Right kidney (tissue), 9 donors: ENCODE measurements at places on chromosomes 11 and 22.

DNA sequence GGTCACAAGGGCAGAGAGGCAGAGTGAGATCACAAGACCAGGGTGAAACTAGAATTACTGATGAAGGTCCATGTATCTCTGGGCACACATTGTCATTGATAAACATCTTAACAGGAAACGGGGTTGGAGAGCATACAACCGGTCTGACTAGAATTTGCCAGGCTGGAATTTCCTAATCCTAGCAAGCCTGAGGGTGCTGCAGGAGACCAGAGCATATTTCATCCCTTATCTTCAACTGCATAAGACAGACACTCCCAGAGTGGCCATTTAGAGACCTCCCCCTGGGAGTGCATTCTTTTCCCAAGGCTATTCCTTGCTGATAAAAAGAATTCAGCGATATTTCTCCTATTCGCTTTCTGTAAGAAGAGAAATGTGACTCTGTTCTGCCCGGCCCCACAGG is 84.6 kb upstream of the IZUMO1R start:
- DNase-seq, result no peak

GRCh38 chr11:71199226-71199820 is 53.1 kb downstream of the SHANK2 start:
- peak; percentile 57 for DNase-seq

- no peak for DNase-seq
These were observed 8.7 kb upstream of the CLPB start for GRCh38 chr11:72443016-72443415.

- DNase-seq, result no peak
These were observed 1493.7 kb downstream of the TBC1D22A start for GRCh38 chr22:48256041-48256739.

DNA sequence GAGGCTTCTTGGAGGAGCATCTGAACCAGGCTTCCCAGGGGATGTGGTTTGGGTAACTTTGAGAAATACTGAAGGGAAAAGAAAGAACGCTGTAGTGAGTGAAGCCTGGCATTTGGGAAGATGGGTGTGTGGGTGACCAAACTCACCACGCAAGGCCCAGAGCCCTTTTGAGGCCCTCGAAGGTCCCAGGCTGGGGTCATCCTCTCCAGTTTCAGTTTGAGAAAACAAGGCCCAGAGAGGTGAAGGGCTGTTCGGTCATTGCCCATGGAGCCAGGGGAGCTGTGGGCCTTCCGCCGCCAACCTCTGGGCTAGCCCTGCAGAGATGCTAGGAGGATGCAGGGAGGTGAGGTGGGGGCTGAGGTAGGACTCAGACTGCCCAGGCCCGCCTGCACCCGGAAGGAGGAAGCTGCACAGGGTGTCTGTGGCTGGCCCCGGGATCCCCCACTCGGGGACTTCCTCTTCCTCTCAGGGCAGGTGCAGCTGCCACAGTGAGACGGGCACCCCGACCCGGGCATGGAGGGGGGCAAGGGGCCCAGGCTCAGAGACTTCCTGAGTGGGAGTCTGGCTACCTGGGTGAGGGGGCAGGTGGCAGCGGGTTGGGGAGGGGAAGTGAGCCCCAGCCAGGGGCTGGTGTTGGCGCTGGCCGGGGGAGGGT is at the start of gene CCDC88B:
CCDC88B (plus strand) TSS at position 451 of the 655 bp plus-strand sequence; CDS start at position 514, 63 bp downstream.
- DNase-seq, result no peak

GRCh38 chr11:35029979-35030682 is 108.8 kb upstream of the CD44 start:
- no peak for DNase-seq

DNA sequence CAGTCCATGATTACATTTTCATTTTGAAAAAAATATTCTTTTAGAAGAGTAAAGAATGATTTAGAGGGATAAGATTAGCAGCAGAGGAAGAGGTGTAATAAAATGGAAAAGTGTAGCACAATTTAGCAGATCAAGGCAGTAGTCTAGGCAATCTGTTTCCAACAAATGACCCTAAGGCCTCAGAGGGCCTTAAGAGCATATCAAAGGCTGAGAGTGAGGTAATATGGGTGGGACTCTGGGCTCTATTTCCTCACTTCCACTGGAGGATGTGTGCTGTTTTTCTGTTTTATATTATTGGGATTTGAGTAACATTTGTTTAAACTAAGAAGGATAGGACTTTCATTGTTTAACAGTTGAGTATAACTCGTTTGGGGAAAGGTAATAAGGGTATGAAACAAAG is 28.8 kb downstream of the CCDC81 start:
- DNase-seq, result no peak

GRCh38 chr11:120510406-120511115 is 987 bp upstream of the GRIK4 start:
- DNase-seq, result no peak

DNA sequence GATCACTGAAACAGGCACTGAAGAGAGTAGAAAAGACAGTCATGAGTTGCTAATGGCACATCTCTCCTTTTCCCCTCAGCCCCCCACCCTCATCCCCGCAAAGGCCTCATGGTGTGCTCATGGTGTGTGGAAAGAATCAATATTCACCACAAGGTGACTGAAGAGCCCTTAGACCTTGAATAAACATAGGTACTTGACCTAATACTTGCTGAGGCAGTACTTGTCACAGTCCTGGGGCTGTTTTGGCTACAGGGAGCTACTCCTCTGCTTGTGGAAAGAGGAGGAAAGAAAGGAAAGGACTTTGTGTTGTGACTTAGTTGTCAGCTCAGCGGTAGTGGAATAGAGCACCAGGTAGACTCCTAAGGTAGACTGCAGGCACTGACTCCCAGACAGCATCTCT is 537.8 kb upstream of the CCDC179 start:
- DNase-seq, result no peak

DNA sequence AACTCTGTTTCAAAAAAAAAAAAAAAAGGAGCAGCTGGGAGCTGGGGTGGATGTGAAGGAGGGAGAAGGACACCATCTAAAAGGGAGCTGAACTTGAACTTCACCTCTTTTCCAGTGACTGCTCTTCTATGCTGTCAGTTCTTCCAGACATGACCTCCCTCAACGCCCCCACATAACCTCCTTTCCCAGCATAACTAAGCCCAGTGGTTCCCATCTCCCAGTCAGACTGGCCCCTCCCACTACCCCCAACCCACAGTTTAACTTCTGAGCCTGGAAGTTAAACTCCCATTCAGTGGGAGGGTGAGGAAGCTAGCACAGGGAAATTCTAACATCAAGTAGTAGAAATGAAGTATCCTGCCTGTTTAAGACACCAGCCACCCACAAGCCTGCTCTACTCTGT is 1.8 kb downstream of the ARHGAP1 start:
- no peak for DNase-seq

- DNase-seq, result no peak
These were observed 6.1 kb upstream of the ALG8 start for GRCh38 chr11:78145511-78146025.

- no peak for DNase-seq
These were observed 72.6 kb upstream of the CADM1 start for GRCh38 chr11:115576606-115577380.

DNA sequence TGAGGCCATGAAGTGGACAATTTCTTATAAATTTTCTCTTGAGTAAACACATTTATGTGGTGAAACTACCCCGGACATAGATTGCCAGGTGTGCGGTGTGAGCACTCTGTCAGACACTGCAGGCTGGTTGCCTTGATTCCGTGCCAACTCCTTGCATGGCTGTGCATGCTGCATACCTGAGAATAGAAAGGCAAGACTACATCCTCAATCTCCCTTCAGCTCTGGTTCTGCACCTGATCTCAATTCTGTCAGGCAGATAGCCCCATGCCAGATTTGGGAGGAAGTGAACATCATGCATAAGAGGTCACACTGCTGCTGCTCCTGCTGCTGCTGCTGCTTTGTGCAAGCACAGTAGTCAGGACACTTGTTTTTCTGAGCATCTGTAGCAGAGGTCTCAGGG is 42.5 kb upstream of the DEUP1 start:
- DNase-seq, result no peak

DNA sequence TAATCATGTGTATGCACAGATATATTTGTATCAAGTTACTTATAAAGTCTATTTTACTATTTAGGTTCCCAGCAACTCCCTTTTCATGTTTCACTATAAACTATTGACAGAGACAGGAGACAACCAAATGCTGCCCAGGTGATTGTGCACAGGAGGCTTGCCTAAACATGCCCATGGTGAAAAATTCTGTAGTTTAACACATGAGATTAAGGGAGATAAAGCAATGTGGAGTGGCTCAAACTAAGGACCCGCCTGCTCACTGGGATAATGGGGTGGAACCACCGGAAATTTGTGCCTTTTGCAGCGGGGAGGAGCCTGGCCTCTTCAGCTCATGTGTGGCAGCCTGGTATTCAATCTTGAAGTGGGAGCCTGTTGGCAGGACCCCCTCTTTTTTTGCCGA is 459.5 kb upstream of the CNTN5 start:
- DNase-seq, result no peak

GRCh38 chr11:44883277-44883676 is 67.4 kb downstream of the TP53I11 start:
- no peak for DNase-seq

DNA sequence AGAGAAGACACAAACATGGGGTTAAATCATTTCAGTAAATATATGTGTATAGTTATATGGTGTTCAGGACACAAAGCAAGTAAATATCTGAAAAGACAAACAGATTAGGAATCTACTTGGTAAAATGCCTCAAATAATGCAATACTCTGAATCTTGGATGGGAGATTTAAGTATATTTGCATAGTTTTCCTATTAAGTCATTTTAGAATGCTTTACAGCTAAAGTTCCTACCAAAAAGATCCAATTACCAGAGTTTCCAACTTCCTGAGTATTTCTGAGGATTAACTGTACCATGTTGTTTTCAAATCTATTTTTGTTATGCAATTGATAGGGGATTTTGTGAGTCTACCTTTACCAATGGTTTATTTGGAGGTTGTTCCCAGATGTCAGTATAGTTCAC is 424.4 kb upstream of the CCDC179 start:
- DNase-seq, result no peak

GRCh38 chr11:47355283-47356128 is 3.0 kb upstream of the MYBPC3 start:
- peak; percentile 76 for DNase-seq

GRCh38 chr11:8218409-8218808 is 45.3 kb downstream of the LMO1 start:
- no peak for DNase-seq

- no peak for DNase-seq
These were observed 10.4 kb downstream of the SPON1 start for GRCh38 chr11:13972944-13973343.

GRCh38 chr11:45254070-45254469 is 32.1 kb downstream of the SYT13 start:
- DNase-seq, result no peak

GRCh38 chr11:128524172-128524571 is 63.2 kb downstream of the ETS1 start:
- no peak for DNase-seq

DNA sequence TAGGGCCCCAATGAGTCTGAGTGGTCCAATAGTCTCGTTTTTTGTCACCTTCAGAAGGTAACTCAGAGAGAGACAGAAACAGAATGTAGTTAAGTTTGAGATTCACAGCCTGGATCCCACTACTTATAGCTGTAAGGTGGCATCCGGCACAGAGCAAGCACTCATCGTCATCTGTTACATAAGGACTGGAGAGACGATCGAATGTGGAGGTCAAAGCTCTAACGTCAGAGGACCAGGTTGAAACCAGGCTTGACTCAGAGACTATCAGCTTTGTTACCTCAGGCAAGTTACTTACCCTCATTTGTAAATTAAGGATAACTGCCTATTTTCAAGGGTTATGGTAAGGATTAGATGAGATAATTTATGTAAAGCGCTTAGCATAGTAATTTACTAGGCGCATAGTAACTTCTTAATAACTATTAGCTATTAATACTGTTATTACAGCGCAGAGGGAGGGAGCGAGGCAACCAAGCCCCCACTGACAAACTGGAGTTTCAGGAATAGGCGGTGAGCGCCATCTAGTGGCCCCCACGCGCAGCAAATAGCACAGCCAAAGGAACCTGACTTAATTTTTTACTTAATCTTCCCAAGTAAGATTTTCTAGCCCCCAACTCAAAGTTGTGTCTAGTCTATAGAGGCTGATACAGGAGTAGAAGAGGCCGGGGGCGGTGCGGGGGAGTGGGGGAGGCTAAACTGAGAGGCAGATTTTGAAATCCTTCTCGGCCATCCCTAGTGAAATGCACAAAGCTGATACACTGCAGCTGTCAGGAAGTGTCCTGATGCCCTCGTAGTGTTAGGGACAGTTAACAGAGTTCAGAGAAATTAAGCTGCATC is 29.0 kb upstream of the API5 start:
- peak; percentile 29 for DNase-seq

GRCh38 chr22:22705328-22706100 is 61.1 kb downstream of the GGTLC2 start:
- DNase-seq, result no peak

DNA sequence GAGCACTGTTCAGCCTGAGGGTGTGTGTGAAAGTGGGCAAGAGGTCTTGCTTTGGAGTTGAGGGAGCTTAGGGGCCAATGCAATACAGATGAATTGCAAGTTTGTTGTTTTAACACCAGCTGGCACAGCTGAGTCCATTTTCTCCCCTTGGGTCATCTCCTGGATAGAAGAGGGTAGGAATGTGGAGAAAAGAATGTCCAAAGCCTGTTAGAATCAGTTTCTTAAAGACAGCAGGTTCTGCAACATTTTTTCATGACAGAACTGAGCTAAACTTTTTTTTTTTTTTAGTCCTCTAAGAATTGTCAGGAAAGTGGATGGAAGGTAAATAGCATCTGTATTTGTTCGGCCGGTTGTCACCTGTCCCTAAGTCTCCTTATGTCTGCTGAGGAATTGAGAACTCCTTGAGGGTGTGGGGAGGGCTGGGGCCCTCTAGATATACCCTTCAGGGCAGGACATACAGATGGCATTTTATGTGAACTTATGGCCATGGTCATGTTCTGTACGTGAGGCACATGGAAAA is 211.1 kb upstream of the CADM1 start:
- DNase-seq, result no peak

GRCh38 chr22:39664485-39665200 is 94.1 kb downstream of the CACNA1I start:
- DNase-seq, result no peak

- DNase-seq, result no peak
These were observed 1473.3 kb downstream of the TBC1D22A start for GRCh38 chr22:48235744-48236143.

GRCh38 chr22:24521791-24522245 is 26.7 kb downstream of the UPB1 start:
- peak; percentile 51 for DNase-seq

DNA sequence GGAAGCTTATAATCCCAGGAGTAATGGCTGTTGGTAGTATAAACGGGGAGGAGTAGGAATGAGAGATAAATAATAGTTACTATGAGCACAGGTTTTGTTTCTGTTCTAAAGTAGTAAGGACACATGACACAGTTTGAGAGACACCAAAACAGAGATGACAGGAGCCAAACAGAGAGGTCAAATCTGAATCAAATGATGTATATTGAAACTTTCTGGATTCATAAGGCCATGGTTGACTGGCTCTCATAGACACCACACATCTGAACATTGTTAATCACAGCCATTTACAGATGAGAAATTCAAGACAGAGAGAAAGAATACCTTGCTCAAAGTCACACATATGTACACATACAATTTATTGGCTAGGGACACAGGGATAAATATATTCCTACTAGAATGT is 63.4 kb upstream of the UCP3 start:
- no peak for DNase-seq
